ENCODE measurements at places on chromosomes 12 and 14.

DNA sequence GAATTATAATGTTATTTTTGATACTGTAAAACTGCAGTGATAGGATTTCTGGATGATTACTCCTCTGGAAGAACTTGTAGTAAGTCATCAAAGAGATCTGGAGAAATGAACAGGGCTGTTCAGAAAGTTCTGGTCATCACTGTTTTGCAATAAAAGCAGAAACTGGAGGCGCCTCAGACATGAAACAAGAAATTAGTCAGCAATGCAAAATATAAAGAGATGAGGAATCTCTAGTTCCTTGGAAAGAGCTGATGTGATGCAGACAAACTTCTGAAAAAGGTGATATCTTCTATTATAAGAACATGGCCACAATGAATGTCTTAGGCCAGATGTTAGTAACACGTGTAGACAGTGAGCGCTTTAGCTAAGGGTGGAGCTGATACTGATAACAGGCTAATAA, 9.5 kb downstream of the ACIN1 start:
- DNase-seq, result no peak

GRCh38 chr12:43571885-43572284, 19.9 kb upstream of the ADAMTS20 start:
- DNase-seq, result no peak

DNA sequence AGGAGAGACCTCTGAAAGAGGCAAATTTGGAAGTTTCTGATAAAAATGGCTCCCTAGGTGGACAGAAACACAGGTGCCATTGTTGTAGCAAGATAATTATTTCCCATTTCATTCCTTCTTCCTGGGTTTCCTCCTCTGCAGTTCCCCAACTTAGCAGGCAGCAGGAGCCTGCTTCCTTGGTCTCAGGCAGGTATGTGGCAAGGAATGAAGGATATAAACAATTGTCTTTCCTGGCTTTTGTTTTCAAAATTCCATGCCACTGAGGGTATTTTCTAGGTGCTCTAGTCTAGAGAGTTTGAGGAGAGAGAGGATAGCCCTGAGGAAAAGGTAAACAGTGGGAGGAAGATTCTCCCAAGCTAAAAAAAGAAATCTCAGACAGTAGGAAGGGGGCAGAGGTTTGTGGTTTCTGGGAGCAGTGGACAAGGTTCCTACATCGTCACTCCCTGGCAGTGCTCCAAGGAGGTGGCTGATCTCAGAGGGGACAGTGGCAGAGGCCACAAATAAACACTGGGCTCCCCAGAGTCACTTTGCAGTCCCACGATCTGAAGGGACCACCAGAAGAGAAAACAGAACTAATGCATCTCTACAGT, 82.6 kb upstream of the IGF1 start:
- no peak for DNase-seq

DNA sequence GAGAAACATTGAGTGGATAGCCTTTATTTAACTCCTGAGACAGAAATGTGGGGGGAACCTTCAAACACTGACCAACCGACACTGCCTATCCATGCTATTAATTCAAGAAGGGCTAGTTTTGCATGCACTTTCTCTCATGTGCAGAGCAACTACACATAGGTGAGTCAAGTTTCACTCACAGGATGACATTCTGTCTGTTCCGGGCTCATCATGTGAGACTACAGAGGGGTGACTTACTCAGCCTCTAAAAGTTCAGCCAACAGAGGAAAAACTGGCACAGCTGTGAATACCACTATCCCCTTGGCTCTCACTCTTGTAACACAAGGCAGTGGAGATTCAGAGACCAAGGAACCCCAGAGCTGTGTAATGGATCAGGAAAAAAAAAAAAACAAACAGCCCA, 13.3 kb downstream of the BEST3 start:
- no peak for DNase-seq

GRCh38 chr14:73700325-73700724, 13.9 kb downstream of the PNMA1 start:
- no peak for DNase-seq

DNA sequence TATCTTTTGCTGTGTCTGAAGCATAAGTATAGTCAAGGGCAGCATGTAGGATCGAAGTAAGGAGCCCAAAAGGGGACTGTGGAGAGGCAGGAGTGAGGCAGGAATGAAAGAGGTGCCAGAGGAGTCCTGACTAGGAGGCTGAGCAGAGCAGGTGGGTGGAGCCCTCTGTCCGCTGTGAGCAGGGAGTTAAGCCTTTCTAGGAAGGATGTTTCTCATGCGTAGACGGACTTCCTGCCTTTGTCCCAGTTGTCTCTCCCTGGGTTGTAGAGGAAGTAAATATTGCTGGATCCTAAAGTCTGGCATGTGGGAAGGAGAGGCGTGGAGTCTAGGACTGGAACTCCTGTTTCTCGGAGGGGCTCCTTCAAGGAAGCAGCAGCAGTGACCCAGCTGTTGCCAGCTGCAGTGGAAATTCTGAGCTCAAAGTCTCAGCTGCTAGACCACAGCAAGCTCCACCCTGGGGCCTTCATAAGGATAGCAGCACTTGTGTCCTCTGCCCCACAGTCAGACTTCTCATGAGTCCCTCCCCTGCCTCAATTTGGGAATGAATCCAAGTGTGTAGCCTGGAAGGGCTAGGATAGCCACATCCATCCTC, 44.0 kb downstream of the RBMS2 start:
- DNase-seq, result no peak
